ENCODE measurements at places on chromosomes 16 and 17.

- DNase-seq, result peak; percentile 92
Measured at GRCh38 chr17:7573324-7574080, 5.9 kb upstream of the CD68 start.

- DNase-seq, result no peak
Measured at GRCh38 chr17:77723909-77724875, 234.3 kb upstream of the TNRC6C start.

DNA sequence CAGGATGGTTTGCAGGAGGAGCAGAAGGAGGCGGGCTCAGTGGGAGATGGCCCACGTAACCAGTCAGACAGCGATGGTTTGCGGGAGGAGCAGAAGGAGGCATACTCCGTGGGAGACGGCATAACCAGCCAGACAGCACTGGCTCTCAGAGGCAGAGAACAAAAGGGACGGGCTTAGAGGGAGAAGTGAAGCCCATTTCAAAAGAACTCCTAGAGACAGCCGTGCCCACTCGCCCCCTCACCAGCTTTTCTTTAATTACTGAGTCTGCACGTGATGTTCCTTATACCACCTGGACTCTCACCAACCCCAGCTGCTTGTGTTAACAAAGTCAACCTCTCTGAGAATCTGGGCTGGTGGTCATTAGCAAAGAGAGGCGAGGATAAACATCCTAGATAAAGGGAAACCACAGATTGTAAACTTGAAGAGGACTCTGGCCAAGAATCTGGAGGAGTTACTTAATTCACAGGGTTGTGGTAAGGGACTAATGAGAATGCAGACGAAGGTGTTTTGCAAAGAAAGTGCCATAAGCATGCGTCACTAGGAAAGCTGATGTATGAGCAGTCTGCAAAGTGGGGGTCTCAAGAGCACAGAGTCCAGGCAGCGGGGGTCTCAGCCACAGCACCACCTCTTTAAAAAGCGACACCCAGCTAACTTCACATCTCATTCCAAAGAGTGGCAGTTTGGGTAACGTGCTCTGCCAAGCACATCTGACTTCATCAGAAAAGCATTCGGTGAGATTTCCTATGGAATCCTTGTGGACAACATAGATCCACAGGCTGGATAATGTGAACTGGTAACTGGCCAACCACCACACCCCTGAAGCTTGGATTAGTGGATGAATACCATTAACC, 51.7 kb downstream of the NXN start:
- DNase-seq, result no peak

- no peak for DNase-seq
Measured at GRCh38 chr17:31297090-31297489, at the start of gene OMG. OMG (minus strand) TSS chr17:31297239; CDS start chr17:31296331, 908 bp downstream.

DNA sequence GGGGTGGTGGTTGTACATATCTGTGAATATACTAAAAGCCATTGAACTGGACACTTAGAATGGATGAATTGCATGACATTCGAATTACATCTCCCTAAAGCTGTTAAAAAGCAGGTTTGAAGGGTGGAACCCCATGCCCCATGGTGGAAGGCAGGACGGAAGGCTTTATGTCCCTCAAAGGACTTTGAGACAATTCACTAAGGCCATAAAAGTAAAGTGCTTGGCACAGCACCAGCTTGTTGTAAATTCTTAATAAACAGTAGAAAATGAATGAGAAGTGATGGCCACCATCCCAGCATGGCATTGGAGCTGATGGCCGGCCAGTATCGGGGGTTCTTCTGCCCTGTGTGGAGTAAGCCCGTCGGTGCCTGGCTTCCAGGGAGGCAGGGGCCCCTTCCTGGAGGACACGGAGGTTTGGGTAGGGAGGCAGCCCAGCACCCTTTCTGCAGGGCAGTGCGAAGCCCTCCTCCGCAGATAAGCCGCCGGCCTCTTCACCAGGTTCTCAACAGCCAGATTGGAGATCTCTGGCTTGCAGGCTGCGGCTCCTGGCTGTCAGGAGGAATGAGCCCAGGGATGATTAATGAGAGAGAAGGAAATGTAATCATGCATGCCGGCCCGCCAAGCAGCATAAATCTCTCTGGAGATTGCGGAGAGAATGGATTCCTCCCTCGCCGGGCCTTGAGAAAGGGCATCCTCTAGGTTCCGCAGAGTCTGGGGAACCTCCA, 346.9 kb downstream of the FOXL1 start:
- DNase-seq, result no peak

DNA sequence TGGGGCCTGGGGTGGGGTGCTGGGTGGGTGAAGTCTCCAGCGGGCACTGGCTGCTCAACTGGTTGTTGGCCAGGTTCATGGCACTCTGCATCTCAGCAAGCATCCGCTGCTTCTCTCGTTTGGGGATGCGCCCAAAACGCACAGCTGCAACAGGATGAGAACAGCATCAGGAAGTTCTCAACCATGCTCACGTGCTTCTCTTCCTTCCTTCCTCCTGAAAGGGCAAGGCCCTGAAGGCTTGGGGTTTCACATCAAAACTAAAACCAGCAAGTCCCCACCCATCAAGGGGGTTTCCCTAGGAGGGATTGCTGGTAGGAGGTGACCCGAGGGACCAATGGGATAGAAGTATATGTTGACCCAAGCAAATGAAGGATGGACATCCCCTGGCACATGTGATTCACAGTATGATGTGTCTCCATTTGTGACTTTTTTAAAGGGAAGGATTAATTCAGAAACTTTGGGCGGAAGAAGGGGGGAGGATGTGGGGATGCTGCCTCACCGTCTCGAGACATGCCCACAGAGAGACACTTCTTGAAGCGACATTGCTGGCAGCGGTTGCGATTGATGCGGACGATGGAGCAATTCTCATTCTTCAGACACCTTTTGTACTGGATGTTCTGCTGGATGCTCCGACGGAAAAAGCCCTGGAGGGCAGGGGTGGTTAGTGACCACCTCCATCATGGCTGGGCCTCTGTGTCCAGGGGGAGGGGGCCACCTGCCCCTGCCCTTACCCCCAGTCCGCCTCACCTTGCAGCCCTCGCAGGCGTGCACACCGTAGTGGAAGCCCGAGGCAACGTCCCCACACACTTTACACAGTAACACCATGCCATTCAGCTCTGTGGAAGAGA, 4.2 kb downstream of the NR1D1 start:
- peak; percentile 95 for DNase-seq

DNA sequence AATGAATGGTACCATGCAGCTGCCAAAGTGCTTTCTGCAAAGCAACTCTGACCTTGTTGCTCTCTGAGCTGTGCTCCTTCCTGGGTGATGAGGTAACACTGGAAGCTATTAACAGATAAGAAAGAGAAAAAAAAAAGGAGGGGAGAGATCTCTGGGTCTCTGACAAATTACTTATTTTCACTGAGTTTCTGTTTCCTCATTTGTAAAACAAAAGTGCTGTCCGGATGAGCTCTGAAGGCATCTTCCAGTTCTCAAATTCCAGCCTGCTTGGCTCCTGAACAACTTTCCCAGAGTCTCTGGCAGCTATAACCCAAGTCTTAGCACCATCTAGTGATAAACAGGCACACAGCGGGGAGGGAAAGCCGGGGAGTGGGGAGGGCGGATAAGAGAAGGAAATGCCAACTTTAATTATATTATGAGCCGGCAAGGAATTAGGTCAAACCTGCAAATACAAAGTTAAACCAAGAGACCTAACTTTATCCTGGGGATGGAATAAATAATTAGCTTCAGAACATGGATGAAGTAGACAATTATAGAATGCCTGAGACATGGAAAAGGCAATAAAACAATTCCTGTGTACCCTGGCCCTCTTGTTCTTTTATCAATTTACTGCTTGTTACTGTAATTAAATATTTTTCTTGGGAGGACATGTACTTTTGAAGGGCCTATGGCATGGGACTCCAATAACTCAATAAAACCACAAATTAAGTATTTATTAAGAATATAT, 61.3 kb upstream of the KIFC3 start:
- no peak for DNase-seq

- DNase-seq, result no peak
Measured at GRCh38 chr17:51653878-51654277, 393.5 kb downstream of the UTP18 start.

DNA sequence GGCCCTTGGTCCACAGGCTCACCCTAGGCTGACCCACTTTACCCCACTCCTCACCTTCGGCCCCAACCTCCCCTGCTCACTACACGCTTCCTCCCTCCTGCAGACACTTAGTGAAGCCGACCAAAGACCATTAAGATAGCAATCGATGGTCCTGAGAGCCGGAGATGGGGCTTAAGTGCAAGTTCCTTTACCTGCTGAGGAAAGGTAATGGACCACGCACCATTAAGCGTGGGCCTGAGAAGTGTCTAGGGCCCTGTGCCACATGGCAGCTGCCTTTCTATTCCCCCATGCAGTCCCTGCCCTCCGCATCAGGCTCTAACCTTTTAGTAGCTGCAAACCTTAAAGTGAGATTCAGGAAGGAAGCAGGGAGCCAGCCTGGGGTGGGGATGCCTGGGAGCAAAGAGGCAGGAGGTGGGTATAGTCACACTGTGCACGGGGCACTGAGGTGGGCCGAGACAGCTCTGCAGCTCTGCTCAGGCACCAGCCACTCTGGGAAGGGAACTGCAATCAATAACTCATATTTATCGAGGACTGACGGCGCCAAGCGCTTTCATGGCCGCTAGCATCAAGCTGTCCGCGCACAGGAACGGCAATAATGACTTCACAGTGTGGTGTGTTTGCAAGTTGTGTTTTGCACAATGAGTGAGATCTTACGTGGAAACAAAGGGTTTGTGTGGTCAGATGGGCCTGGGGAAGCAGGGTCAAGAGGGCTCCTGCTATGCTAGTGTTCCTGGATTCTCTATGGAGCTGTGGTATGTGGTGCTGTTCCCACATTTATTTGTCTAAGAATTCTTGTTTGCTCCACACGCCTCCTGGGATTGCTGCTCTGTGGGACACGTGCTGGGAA, 84.9 kb upstream of the CDC42EP4 start:
- no peak for DNase-seq

DNA sequence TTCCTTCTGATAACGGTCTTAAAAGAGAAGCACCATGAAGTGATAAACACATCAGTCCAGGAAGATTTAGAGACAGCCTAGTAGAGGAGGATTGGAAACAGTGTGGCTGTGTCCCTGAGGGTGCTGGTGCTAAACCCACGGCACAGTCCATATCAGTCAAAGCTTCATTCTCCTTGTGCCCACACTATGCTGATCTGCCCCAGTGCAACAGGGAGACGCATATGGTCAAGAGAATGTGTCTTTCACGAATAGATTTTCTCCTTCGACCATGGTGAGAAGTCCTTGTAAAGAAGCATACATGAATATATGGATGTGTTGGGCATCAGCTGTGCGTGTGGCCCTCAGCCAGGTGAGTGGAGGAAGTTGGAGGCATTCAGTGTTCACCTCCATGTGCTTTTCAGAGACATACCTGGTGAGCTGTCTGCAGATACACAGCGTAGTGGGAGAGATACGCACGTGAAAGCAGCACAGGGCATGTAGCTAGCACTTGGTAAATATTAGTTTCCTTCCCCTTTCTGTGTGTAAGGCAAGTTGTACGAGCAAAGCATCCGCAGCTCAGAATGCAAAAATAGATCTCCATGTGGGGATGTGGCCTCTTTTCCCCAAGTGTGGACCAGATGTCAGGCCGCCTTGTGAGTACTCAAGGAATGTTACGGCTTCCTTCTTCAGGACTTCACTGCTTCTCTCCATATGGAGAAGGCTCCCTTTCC, 29.4 kb downstream of the HLF start:
- DNase-seq, result no peak

- no peak for DNase-seq
Measured at GRCh38 chr16:82072313-82072712, 37.3 kb downstream of the HSD17B2 start.

DNA sequence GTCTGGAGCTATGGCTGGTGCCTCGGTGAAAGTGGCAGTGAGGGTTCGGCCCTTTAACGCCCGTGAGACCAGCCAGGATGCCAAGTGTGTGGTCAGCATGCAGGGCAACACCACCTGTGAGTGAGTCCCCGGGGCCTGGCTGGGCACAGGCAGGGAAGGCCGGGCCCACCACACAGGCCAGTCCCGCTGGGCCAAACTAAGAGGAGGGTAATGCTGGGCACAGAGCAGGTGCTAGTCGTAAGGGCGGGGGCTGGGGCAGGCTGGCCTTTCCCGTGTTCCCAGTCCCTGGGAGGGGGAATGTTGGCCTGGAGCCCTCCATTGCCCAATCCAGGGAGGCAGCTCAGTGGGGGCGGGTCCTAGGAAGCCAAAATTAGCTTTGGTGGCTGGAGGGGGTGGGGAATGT, 2.5 kb downstream of the KIF1C start:
- DNase-seq, result no peak

- DNase-seq, result no peak
Measured at GRCh38 chr16:68873635-68874471, 30.5 kb downstream of the TANGO6 start.

GRCh38 chr16:9670033-9670432, 512.2 kb downstream of the GRIN2A start:
- no peak for DNase-seq

GRCh38 chr17:1190751-1191331, 11.1 kb upstream of the ABR start:
- no peak for DNase-seq

DNA sequence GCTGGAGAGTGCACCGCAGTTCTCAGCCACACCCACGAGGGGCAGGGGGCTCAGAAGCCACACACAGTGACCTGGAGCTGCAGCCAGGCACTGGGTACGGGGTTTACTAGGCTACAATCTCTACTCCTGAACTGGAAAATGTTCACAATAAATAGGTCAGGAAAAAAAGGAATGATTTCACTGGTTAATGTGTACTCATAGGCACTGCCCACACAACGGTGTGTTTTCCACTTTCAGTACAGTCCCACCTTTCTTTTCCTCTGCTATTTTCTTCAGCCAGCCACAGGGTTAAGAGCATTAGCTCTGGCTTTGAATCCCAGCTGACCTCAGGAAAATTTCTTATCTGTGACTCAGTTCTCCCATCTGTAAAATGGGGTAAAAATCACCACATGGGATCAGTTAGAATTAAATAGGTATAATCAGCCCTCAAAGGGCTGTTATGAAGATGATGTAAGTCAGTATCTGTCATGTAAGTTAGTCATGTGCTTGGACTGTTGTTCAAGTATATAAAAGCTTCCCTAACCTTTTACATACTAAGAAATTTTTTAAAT, 35.7 kb downstream of the ZCCHC14 start:
- DNase-seq, result no peak

DNA sequence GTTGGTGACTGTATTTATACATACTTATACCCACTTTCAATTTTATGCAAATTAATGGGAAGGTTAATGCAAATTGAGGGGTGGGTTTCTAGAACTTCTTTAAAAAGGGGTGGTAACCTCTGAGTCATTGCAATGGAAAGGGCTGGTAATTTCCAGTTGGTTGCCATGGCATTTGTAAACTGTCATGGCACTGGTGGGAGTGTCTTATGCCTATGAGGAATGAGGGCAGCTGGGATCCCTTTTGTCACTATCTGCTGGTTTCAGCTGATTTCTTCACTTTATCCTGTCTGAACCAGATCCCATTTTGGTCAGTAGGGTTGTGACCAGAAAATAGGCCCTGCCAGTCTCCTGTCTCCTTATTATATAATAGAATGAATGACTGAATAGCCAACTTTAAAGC, 1006.7 kb upstream of the GOT2 start:
- no peak for DNase-seq

- no peak for DNase-seq
Measured at GRCh38 chr16:23941025-23941424, 105.2 kb downstream of the PRKCB start.

- no peak for DNase-seq
Measured at GRCh38 chr17:58529275-58529674, 14.8 kb upstream of the MTMR4 start.

Data from GM13976 (cell line).